Hematopoietic multipotent progenitor cell treated with erythropoietin and hydrocortisone succinate and interleukin-3 and kit ligand, for 4 days (in vitro differentiated cells): ENCODE measurements at places on chromosomes 7 and 10.

DNA sequence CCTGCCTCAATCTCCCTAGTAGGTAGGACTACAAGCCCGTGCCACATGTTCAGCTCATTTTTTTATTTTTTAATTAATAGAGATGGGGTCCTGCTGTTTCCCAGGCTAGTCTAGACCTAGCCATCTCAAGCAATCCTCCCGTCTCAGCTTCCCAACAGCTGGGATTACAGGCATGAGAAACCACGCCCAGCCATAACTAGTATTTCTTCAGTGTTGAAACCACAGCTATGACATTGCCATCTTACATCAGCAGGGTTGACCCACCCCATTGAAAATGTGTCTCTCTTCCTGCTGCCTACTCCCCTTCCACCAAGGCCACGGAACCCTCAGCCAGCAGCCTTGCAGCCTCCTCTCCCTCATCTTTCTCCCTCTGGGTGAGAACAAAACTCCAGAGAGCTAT is 62.1 kb upstream of the ZNF746 start:
- DNase-seq = peak; percentile 20

- no peak for DNase-seq
Measured at GRCh38 chr7:148712678-148713329, 14.1 kb downstream of the CUL1 start.

DNA sequence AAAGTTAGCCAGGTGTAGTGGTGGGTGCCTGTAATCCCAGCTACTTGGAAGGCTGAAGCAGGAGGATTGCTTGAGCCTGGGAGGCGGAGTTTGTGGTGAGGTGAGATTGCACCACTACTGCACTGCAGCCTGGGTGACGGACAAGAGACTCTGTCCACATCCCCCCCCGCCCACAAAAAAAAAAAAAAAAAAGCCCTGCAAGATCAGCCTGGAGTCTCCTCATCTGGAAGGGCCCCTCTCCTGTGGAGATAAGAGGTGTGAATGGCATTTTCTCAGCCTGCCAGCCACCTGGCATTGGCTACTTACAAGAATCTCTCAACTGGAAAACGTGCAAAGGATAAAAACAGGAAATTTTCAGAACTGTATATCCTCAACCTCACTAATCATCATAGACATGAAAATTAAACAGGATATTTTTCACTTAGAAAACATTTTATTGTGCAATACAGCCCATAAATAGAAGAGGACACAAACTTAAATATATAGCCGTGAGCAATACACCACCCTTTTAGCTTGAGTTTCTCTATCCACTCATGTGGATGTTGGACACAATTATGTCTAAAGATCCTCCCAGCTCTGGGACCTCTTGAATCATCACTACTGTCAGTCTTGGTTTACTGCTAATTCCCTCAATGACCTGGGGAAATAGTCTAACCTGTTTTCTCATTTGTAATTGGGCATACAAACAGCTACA is 11.3 kb upstream of the TSPAN15 start:
- peak; percentile 76 for DNase-seq

GRCh38 chr7:5375925-5376324 is 47.7 kb downstream of the TNRC18 start:
- DNase-seq = no peak

- DNase-seq = no peak
Measured at GRCh38 chr10:33136781-33137180, 178.8 kb upstream of the ITGB1 start.

DNA sequence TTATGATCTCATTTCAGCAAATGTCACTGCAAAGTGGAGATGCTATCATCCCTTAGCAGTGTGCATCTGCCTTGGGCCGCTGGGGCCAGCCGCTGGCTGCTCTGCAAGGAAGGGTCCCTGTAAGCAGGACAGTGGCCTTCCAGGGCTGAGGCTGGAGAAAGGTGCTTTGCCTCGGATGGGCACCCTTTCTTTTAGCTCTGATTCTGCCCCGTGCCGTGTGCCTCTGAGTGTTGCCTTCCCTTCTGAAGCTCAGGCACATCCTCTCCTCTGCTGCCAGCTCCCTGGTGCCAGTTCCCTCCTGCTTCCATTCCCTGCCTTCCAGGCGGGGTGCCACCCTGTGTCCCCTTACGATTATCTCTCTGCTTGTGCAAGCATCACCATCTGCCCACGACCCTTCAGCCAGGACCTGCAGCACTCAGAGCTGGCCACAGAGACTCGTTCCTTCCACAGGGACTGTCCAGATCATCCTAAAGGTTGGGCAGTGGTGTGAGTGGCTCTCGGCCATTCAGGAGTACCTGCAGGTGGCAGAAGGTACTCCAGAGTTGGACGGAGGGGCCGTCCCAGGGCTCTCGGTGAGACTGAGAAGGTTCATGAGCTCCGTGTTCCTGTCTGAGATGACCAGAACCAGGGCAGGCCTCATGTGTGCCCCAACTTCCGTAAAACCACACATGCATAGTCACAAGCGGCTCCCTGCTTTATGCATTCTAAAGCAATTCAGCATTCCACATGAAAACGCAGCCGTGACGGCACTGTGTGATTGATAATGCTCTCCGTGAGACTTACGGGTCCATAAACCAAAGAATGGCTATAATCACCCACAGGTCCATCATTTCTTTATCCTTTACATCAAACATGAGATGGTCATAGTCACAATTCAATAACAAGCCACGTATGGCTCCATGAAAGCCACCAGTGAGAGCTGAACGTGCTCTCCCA is 371.4 kb downstream of the DNAJB6 start:
- DNase-seq = no peak

- DNase-seq = peak; percentile 1
Measured at GRCh38 chr7:8391353-8392062, 41.9 kb upstream of the NXPH1 start.

DNA sequence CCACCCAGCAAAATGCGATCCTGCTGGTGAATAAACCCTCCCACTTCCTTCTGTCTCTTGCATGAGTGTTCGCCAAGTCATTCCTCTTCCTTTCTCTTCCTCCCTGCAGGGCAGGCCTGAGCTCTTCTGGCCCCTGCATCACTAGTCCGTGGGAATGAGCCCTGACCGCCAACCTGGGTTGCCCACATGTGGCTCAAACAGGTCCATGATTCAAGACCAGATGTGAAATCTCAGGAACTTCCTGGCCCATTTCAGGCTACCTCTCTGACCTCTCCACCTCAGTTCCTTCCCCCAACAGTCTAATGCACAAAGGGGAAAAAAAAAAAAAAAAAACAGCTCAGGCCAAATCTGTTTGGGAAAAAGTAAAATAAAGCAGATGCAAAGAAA is 5.4 kb upstream of the YWHAG start:
- peak; percentile 65 for DNase-seq

- no peak for DNase-seq
Measured at GRCh38 chr10:103610083-103610472, 116.6 kb downstream of the NEURL1 start.

GRCh38 chr7:77329466-77330168 is 86.5 kb downstream of the GSAP start:
- DNase-seq = no peak

DNA sequence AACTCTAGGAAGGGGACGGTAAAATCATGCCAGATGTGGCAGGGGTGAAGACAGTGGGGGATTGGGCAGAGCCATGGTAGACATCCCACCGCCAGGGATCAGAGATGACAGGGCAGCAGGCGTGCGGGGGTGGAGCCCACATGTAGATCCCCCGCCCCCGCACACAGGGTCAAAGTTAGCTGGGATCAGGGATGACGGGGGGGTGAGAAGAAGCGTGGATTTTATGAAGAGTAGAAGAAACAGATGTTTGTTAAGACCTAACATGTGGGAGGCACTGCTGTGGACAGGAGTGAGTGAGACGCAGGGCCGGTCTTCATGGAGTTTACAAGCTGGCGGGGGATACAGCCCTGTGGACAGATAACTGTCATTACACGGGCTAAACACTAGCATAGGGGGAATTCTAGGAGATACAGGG is 154.0 kb upstream of the KLF14 start:
- no peak for DNase-seq

DNA sequence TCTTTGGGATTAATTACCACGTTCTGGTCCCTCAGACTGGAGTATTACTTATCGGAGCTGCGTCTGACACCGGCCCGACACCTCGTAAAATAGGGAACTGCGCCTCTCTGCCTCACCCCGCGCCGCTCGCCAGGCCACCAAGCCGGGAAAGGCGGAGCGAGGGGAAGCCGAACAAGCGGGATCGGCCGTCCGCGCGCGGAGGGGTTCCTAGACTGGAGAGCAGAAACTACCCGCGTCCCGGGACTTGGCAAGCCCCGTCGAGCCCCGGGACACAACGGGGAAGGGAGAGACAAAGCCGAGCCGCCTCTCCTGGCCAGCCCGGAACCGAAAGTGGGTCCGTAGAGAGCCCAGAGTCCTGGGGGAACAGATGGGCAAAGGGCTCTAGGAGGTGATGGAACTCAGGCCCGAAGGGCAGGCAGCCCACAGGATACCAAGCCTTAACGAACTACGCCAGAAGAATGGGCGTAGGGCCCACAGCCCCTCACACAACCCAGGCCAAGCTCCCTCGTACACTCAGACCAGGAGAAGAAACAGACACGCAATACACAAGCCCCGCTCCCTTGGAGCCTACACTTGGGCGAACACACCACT is 6.5 kb downstream of the LBX1 start:
- DNase-seq = no peak

GRCh38 chr7:27179030-27179429 is 4.9 kb upstream of the HOXA10 start:
- DNase-seq = no peak

GRCh38 chr7:135980665-135981180 is 3.6 kb upstream of the MTPN start:
- DNase-seq = peak; percentile 87

DNA sequence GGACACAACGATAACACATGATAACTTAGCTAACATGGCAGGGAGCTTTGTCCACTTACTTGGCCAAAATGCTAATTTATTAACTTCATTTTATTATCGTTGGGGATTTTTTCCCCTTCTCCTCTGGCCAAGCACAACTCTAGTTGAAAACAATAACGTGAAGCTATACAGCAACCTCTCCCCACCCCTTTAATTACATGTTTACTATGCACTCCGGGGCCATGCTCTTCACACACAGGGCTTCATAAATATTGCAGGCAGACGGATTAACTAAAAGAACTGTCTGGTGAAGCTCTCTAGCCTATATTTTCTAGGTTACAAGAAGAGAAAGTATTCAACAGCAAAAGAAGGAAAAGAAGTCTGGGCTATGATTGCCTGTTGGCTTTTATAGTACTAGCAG is 51.7 kb downstream of the XRCC2 start:
- no peak for DNase-seq

GRCh38 chr7:3152714-3153113 is 109.0 kb upstream of the CARD11 start:
- DNase-seq = no peak

GRCh38 chr7:88111140-88111743 is 108.6 kb downstream of the SRI start:
- DNase-seq = peak; percentile 76

DNA sequence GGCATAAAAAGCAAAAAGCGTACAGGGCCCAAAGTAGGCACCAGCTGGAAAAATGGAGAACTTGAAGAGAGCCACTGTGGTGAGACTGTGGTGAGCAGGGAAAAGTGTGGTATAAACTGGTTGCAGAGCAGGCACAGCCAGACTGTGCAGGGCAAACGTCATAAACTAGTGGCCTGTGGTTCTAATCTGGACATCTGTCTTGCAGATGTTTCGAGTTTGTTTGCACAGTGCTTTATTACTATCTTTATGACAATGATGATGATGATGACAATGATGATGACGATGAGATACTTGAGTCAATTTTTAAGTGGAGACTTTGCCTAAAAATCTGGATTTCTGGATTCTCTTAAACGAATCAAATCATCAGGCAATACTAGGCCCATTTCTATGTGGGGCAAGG is 45.7 kb downstream of the SEMA3C start:
- DNase-seq = peak; percentile 75

DNA sequence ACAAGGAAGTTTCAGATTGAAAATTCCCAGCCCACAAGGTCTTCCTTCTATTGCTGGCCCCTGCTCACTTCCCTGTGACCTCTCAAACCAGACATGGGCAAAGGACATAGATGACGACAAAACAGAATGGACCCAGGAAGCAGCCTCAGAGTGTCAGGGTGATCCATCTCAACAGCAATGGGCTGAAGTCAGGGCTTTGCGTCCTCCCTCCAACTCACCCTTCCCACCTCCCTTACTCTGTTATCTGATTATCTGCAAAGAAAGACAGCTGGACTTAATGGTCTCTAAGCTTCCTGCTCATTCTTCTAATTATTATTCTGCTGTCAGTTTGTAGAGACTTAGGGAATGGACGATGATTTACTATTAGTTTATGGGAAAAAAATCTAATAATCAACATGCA is 115.9 kb downstream of the PIP4K2A start:
- no peak for DNase-seq

DNA sequence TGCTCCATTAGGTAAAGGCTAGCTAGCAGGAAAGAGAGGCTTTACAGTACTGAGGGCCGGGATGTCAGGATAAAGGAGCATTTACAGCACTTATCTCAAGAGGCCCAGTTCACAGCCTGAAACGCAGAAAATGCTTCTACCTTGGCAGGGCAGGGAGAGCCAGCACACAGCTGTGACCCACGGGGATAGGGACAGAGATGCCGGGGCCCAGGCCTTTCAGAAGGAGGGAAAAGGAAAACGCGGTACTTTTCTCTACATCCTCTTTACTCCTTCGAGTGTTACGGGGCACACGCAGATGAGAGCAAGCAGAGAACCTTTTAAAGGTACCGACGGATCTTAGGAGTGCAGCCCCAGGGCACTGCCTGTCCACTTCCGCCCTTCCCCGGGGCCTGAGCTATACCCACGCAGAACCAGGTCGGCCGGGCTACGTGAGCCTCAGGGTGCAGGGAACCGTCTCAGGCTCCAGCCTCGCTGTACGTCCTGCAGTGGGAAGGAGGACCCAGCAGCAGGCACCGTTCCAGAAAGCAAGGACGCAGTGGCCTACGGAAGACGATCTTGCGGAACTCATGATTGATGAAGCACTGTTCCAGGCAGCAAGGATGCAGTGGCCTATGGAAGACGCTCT is 232.3 kb downstream of the ELFN1 start:
- no peak for DNase-seq

GRCh38 chr7:50766849-50767207 is 15.9 kb downstream of the GRB10 start:
- DNase-seq = no peak

DNA sequence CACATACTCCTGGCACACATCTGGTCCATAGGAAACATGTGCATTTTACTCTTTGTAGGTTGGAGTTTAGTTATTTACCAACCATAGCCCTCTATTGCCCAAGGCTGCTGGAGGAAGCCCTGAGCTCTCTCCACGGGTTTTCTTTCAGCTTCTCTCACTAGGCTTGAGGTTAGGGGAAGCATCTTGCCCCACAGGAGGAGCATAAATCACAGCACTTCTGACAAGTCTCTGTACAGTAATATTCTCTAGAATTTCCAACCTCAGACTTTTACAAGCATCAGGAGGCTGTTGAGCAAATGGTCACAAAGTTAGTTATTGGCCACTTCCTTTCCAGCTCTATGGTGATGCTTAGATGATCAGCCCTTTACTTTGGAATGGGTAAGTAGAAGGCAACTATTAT is 122.9 kb upstream of the GLI3 start:
- no peak for DNase-seq

- DNase-seq = no peak
Measured at GRCh38 chr7:2927592-2927991, 83.5 kb upstream of the GNA12 start.

GRCh38 chr7:130139193-130139960 is 65.8 kb downstream of the TMEM209 start:
- DNase-seq = no peak

- no peak for DNase-seq
Measured at GRCh38 chr10:91042069-91042468, 121.2 kb upstream of the ANKRD1 start.

GRCh38 chr7:116173051-116174028 is 37.0 kb upstream of the TES start:
- DNase-seq = peak; percentile 79

- peak; percentile 66 for DNase-seq
Measured at GRCh38 chr7:80105701-80106408, 28.8 kb upstream of the GNAI1 start.
